CD8-positive, alpha-beta memory T cell (primary cell): ENCODE measurements at places on chromosomes 5 and 9. TPM values are rescaled to one million over a fixed set of nuclear protein-coding genes. Genes with fewer than 3 reads are reported as not detected.

Gene ISL1
- total RNA-seq: not detected

Gene TMEM171
- total RNA-seq: not detected

Gene PCDHGB7
- not detected for total RNA-seq

Gene DMRT3
- total RNA-seq: not detected

Gene FOXD4L4
- 0.15 TPM for total RNA-seq

Gene SH3RF2
- 0.09 TPM for total RNA-seq
